ENCODE measurements at places on chromosomes 4 and X. TPM values are rescaled to one million over a fixed set of nuclear protein-coding genes. Genes with fewer than 3 reads are reported as not detected.

The FOXR2 gene
- total RNA-seq, result not detected

The PDLIM3 gene
- 0.12 TPM for total RNA-seq

The CXCL6 gene
- total RNA-seq, result not detected

The MSANTD1 gene
- total RNA-seq, result 0.08 TPM

The SMR3B gene
- not detected for total RNA-seq

The RHOH gene
- total RNA-seq, result not detected

The CXCR3 gene
- total RNA-seq, result 0.10 TPM

The SYP gene
- 2.8 TPM for total RNA-seq

The THAP9 gene
- 1.1 TPM for total RNA-seq

The NEIL3 gene
- 8.7 TPM for total RNA-seq

The VSIG1 gene
- total RNA-seq, result 0.26 TPM

The SAGE1 gene
- total RNA-seq, result 0.07 TPM

The PNCK gene
- 0.13 TPM for total RNA-seq

The PAPSS1 gene
- total RNA-seq, result 29.7 TPM

The FAM241A gene
- total RNA-seq, result 0.90 TPM

The USP9X gene
- 29.5 TPM for total RNA-seq

The RNF212 gene
- total RNA-seq, result 3.4 TPM

The CDKL5 gene
- total RNA-seq, result 2.3 TPM

The MAGEA10 gene
- total RNA-seq, result 0.07 TPM

The MAGEA3 gene
- 4.4 TPM for total RNA-seq

The FOXO4 gene
- 1.1 TPM for total RNA-seq

The POU3F4 gene
- not detected for total RNA-seq

The LDB2 gene
- not detected for total RNA-seq

The FABP2 gene
- total RNA-seq, result not detected

The SORCS2 gene
- total RNA-seq, result 4.6 TPM

The IQCM gene
- total RNA-seq, result not detected

The TMPRSS11E gene
- not detected for total RNA-seq

The GPRASP3 gene
- 4.0 TPM for total RNA-seq

The SLITRK2 gene
- not detected for total RNA-seq

All from A549 treated with GW870086 at 1 μM for 4 hours (cell line).